ENCODE measurements at places on chromosomes 1 and 21.
A peak's percentile ranks its signal among the peaks of the same experiment; 100 is the strongest.

DNA sequence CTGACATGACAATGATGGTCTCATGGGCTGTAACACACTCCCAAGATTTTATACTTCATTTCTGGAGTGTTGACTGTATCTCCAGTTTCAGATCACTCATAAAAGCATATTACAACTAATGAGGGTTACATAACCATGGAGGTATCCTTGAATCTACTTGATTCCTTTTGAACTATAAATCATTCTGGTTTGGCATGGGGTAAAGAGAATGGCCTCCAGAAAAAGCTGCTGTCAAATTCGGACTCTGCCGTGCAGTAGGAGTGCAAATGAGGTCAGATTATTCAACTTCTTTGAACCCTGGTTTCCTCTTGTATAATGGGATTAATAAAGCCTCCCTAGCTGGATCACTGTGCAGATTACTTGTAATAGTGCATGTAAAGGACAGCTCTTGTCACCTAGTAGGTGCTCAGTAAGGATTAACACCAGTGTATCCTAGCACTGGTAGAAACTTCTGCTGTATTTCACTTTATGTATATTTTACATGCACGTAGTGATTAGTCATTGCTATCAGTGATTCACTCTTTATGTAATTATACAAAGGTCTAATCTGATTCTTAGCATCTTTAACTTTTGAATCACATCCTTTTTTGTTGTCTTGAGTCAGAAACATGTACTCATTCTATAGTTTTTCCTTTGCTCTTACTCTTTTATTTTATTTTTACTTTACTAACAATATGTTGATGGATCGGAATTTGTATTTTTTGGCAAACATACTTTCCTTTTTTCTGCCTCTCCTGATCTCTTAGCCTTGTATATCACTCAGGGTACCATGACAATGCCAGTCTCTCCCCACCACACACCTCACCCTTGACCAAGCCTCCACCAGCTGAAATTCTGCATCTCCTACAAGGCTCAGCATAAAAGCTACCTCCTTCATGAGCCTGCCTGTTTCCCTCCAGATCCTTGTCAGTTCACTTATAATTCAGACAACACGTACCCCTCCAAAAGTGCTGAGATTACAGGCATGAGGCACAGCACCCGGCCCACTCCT lies 3.2 kb downstream of the LRRC8C start:
- H3K4me1 ChIP-seq = peaks cover 46% of the 10 kb centered on the region
- H3K27ac ChIP-seq = no peak overlapping the region
- peak overlapping the region; percentile 14 for H3K4me3 ChIP-seq

GRCh38 chr1:172698224-172698623 lies 39.3 kb downstream of the FASLG start:
- H3K4me1 ChIP-seq = no peaks in the 10 kb centered on the region
- no peaks in the 10 kb centered on the region for H3K36me3 ChIP-seq
- no peak for DNase-seq

- no peak overlapping the region for H3K4me3 ChIP-seq
- no peaks in the 10 kb centered on the region for H3K4me1 ChIP-seq
- H3K27ac ChIP-seq = no peak overlapping the region
- H3K36me3 ChIP-seq = no peaks in the 10 kb centered on the region
- peaks cover 14% of the 10 kb centered on the region for H3K27me3 ChIP-seq
- DNase-seq = no peak
Observed at GRCh38 chr1:35656148-35656862, 15.0 kb upstream of the PSMB2 start.

GRCh38 chr21:41678924-41679318 lies 87.9 kb downstream of the RIPK4 start:
- no peaks in the 10 kb centered on the region for H3K36me3 ChIP-seq
- peak; percentile 97 for DNase-seq
- H3K4me3 ChIP-seq = peak overlapping the region; percentile 21

DNA sequence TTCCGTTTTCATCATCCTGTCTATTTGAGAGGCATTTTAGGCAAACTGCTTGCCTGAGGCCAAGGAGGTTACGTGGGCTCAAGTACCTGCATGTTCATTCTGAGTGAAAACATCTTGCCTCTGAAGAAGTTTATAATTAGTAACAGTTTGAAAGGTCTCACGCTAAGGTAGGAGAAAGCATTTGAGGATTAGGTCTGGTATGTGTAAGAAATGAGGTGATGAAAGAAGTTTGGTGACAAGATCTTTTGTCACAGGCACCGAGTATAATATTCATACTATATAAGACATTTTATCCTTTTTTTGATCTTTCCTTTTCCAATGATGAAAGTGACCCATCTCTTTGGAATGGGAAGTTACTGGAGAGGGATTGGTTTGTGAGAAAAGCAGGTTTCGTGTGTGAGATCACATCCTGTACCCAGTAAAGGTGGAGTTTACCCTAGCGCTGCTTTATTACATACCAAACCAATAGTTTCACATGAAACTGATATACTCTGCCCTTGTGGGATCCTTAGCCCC lies 98.7 kb upstream of the PDC start:
- H3K4me3 ChIP-seq = no peak overlapping the region
- H3K4me1 ChIP-seq = no peaks in the 10 kb centered on the region
- DNase-seq = no peak
- H3K27ac ChIP-seq = no peak overlapping the region
- no peaks in the 10 kb centered on the region for H3K36me3 ChIP-seq

GRCh38 chr21:42653231-42654061 lies at the start of gene PDE9A:
Gene PDE9A, plus strand, starts transcription at chr21:42653621. Its CDS starts 194 bp downstream, at chr21:42653815.
- peak within 1 kb of the TSS; percentile 65 for H3K27ac ChIP-seq
- no peaks in the 10 kb centered on the region for H3K36me3 ChIP-seq
- DNase-seq = peak; percentile 49

GRCh38 chr1:24903011-24903461 lies 27.0 kb downstream of the RUNX3 start:
- H3K27me3 ChIP-seq = peaks cover 18% of the 10 kb centered on the region
- no peaks in the 10 kb centered on the region for H3K4me1 ChIP-seq

GRCh38 chr1:54610048-54610447 lies 13.3 kb downstream of the FAM151A start:
- no peak for DNase-seq
- no peak overlapping the region for H3K4me3 ChIP-seq
- H3K4me1 ChIP-seq = no peaks in the 10 kb centered on the region
- no peaks in the 10 kb centered on the region for H3K27me3 ChIP-seq
- no peaks in the 10 kb centered on the region for H3K36me3 ChIP-seq

- no peaks in the 10 kb centered on the region for H3K27me3 ChIP-seq
- H3K27ac ChIP-seq = peak overlapping the region; percentile 39
- H3K4me1 ChIP-seq = peaks cover 30% of the 10 kb centered on the region
- no peak overlapping the region for H3K4me3 ChIP-seq
- no peak for DNase-seq
Observed at GRCh38 chr1:182786995-182787324, 2.6 kb upstream of the NPL start.

GRCh38 chr1:233945573-233945972 lies 41.1 kb downstream of the SLC35F3 start:
- H3K27ac ChIP-seq = no peak overlapping the region
- H3K36me3 ChIP-seq = no peaks in the 10 kb centered on the region
- no peak overlapping the region for H3K4me3 ChIP-seq
- H3K4me1 ChIP-seq = no peaks in the 10 kb centered on the region

All from lower lobe of right lung (tissue), 2 donors.